Esophagus mucosa (tissue), 1 donor: ENCODE measurements at places on chromosomes 1 and 21. TPM values are rescaled to one million over a fixed set of nuclear protein-coding genes. Genes with fewer than 3 reads are reported as not detected.

The NECTIN4 gene
- total RNA-seq, result 115 TPM

The OR10T2 gene
- total RNA-seq, result not detected

The LRRIQ3 gene
- total RNA-seq, result 0.28 TPM

The OR10Z1 gene
- not detected for total RNA-seq

The CRYAA gene
- not detected for total RNA-seq

The PDZK1IP1 gene
- 273 TPM for total RNA-seq

The NSUN4 gene
- total RNA-seq, result 18.5 TPM

The TEX38 gene
- not detected for total RNA-seq

The GPR25 gene
- 0.32 TPM for total RNA-seq

The RIIAD1 gene
- total RNA-seq, result not detected

The PLXNA2 gene
- total RNA-seq, result 47.5 TPM
